ENCODE measurements at places on chromosomes 2 and 18.

GRCh38 chr2:237872178-237872887 lies 12.9 kb downstream of the RAMP1 start:
- no peak for DNase-seq

- DNase-seq, result no peak
These were observed 1025.3 kb upstream of the CNTNAP5 start for GRCh38 chr2:122999821-123000220.

- DNase-seq, result no peak
These were observed 84.5 kb downstream of the AOX1 start for GRCh38 chr2:200670313-200670712.

- no peak for DNase-seq
These were observed 233.4 kb downstream of the PHLPP1 start for GRCh38 chr18:62948788-62949187.

GRCh38 chr2:108594132-108594981 lies 60.1 kb downstream of the LIMS1 start:
- no peak for DNase-seq

- DNase-seq, result no peak
These were observed 148.3 kb upstream of the SRD5A2 start for GRCh38 chr2:31729065-31729439.
